D341Med (cell line): ENCODE measurements at places on chromosomes 7 and 10.

DNA sequence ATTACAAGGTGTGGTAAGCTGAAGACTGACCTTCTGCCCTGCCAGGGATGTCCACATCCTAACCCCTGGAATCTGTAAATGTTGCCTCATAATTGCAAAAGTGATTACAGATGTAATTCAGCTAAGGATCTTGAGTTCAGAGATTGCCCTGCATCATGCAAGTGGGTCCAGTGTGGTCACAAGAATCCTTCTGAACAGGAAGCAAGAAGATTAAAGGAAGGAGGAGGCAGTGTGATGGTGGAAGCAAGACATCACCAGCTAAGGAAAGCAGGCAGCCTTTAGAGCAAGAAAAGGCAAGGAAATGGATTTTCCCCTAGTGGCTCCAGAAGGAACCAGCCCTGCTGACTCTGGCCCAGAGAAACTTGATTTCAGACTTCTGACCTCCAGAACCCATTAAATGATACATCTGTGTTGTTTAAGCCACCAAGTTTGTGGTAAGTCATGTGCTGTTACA is 78.1 kb downstream of the USP6NL start:
- no peak for DNase-seq

DNA sequence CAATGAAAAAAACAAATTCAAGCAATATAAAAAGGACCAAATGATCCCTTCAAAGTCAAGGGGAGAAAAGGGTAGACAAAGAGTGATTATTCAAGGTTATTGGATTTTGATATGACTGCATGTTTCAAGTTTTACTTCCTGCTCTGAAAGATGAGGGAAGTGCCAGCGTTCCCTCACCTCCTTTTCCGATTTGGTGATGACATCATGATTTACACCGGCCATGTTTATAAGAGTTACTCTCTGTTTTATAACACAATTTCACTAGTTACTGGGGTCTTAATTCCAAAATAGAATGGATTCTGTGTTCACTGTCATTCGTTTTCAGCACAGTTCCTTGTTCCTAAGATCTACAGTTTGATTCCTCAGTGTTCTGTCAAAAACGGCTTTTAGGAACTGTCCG is 60.5 kb upstream of the CPXM2 start:
- DNase-seq = no peak

- no peak for DNase-seq
These were observed 72.6 kb upstream of the FRMD4A start for GRCh38 chr10:14403359-14403758.

DNA sequence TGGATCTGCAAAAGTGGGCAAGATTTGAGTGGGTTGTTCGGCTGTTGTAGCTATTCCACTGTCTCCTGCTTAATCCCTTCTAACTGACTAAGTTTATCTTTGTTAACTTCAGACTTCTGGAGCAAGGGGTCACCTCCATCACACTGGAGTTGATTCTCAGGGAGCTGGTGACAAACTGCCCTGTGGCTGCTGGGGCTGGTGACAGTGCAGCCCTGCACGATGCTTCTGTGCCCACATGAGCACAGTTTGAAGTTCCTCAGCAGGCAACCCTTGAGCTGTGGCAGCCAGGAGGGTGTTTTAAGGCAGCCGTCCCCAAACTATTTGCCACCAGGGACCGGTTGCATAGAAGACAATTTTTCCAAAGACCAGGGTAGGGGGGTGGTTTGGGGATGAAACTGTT is 40.5 kb downstream of the ADRB1 start:
- no peak for DNase-seq
